WTC11 (cell line): ENCODE measurements at places on chromosomes 7 and 10.
A peak's percentile ranks its signal among the peaks of the same experiment; 100 is the strongest.

DNA sequence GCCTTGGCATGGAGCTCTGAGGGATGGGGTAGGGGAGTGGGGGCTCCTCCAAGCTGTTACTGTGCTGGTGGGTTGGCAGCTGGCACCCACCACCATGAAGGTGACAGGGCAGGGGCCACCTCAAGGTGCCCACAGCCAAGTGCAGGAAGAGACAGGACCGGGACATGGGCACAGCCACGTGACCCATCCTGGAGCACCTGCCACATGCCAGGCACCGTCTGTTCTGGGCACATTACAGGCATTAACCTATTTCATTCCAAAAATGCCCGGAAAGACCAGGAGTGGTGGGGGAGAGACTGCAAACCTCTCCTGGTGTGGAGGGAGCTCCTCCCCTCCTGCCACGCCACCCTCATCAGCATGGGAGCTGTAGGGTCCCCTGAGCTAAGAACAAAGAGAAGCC is 56.7 kb downstream of the CAMK2B start:
- DNase-seq, result no peak

DNA sequence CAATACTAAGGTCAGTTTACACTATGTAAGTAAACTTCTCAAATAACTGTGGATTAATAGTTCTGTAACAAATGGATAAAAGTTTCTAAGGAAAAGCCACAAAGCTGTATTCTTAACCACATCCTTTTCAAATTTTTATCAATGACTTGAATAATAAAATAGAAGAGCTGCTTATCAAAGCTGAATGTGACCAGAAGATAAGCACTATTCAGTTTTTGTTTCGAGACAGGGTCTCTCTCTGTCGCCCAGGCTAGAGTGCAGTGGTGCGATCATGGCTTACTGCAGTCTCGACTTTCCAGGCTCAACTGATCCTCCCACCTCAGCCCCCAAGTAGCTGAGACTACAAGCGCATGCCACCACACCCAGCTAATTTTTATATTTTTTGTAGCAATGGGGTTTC is 17.0 kb downstream of the UPF2 start:
- DNase-seq, result no peak

GRCh38 chr7:96080027-96080426 is 241.9 kb downstream of the SLC25A13 start:
- no peak for DNase-seq

DNA sequence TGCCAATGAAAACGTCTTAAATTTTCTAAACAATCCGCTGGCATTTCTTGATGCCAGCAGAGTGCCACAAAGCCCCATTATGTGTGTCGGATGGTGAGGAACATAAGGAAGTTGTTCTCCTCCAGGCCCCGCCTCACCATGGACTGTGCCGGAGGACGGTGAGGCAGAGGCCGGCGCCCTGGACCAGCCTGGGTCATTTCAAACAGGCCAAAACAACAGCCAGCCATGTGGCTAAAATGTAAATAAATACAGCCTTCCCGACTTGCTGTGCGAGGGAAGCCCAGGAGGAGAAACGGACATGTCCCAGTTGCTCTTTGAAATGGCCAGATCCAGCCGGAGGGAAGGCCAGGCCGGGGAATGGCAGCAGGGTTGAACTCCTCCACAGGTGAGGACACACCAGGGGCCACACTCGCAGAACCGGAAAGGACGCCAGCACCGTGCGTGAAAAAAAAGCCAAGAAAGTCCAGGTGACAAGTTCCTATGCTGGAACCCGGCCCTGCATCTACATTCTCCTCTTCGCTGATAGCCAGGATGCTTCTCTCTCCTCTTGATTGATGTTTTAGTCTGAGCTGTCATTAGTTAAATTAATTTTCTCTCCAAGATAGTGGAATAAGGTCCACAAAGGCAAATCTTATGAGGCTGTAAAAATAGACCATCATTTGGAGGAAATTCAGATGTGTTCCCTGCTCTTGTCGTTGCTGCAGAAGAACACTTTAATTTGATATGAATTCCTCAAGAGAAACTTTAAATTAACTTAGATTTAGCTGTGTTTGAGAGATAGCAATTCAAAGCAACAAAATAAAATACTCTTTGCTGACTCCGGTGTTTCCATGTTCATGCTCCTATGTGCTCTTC is 64.6 kb downstream of the EBF3 start:
- no peak for DNase-seq

- DNase-seq, result no peak
Observed at GRCh38 chr7:44637788-44638594, 31.6 kb downstream of the OGDH start.

DNA sequence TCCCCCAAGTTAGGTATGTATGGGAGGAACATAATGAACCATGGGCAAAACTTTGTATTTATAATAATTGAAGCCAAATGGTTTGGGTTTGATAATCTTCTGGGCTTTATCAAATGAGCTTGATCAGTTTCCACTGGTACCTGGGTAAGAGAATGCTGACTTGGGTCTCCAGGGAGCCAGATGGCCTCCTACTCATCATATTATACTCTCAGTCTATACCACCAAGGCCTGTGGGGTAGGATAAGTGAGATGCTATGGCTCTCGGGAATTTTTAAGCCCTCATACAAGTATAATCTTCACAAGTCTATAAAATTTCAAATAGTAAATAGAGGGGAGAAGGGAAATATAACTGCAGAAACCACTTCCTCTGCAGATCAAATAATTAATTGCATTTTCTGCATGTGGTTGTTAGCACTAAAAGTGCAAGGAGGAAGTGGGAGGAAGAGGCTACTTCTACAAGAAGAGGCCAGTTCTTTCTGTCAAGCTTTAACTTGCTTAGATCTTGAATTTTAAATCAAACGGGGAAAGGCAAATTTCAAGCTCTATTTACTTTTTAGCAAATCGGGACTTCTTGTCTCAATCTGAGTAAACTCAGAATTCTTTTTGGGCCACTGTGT is 349.0 kb downstream of the SORCS1 start:
- DNase-seq, result no peak

DNA sequence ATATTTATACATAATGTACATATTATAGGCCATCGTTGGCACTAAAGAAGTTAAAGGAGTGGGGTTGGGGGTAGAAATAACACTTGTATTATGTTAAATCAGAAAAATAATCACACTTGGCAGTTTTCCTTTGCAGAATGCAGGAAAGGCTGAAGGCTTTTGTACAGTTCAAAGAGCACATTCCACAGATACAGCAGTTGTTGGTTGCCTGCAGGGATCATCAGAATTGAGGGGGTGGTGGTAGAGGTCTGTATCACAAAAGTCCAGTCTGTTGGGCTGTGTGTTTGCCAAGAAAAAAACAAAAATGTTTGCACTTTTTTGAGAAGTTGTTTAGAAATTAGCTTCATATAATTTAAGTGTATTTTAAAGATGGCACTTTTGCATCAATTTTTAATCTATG is 231.8 kb upstream of the FOXP2 start:
- DNase-seq, result no peak

- no peak for DNase-seq
Observed at GRCh38 chr7:16524332-16524731, 2.3 kb upstream of the LRRC72 start.

DNA sequence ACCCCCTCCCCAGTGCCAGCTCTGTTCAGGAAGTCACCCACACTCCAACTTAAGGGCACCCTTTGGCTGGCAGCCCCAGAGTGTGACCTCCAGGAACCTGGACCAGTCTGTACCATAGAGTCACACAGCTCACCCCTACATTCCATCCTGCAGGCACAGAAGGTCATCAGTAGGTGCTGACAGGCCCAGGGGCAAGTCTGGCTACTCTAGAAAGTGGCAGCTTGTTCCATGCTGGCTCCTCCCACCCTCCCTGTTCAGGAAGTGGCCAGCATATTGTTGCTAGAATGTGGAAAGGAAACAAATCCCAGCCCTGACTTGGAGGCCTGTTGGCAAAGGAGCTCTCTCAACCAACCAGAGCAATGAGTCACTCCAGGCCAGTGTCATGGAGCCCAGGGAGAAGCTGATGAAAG is 3.2 kb upstream of the NCOA4 start:
- DNase-seq, result no peak

DNA sequence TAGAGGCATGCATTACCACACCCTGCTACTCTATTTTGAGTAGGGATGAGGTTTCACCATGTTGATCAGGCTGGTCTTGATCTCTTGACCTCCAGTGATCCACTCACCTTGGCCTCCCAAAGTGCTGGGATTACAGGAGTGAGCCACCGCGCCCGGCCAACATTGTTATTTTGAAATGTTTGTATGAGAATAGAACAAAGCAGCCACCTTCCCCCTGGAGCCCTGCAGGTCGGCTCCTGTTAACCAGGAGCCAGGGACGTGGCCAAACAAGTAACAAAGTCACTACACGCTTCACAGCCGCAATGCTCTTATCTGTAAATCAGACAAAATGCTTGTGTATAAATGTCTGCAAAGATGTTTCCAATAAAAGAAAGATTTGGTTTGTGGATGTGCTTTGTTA is 295.4 kb downstream of the CNTNAP2 start:
- DNase-seq, result peak; percentile 27

GRCh38 chr7:1779445-1779844 is 109.4 kb downstream of the ELFN1 start:
- DNase-seq, result no peak

DNA sequence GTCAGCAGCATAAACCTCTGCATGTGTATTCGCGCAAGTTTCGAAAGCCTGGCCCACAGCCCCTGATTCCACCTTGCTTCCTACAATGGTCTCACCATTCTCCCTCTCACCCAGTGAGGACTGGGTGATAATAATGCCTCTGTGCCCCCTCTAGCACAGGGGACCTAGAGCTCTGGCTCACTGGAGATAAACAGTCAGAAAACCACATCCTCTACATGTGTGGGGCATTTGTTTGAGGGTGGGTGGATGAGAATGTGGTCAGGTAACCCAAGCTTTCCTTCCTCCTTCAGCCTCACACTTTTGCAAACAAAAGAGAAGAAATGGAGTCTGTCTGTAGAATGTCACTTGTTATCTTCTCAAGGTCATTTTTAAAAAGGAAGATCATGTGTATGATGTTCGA is 373.5 kb downstream of the KCNMA1 start:
- DNase-seq, result no peak

- DNase-seq, result no peak
Observed at GRCh38 chr7:92295391-92295790, 49.6 kb downstream of the ANKIB1 start.

DNA sequence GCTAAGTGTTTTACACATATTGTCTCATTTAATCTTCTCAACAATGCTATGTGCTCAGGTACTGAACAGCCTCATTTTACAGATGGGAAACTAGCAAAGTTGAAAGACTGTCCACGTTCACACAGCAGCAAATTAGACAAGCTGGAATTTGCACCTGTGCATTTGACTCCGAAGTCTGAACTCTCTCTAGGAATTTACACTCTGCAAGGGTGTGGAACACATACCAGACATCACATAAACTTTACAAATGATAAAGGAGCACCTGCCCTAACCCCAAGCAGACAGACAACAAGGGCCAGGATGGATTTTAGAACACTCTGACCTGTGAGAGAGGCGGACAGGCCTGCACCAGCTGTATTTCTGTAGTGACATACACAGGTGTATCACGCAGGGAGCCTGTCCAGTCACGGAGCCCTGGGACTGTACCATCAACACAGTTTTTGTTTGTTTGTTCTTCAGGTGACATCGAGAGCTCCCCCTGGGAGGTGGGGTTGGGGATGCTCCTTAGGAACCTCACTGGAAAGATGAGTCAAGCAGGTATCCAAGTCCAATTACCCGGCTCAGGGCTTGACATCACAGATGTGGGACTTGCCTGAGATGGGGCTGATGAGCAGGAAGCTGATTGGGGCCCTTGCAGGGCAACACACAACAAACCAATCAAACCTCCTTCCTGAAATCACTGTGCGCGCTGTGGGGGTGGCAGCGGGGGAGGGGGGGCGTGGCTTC is 31.0 kb downstream of the MKI67 start:
- DNase-seq, result no peak

GRCh38 chr10:34677591-34677990 is 137.5 kb downstream of the PARD3 start:
- no peak for DNase-seq

- no peak for DNase-seq
Observed at GRCh38 chr7:71517940-71518699, 386.2 kb downstream of the GALNT17 start.

- DNase-seq, result peak; percentile 15
Observed at GRCh38 chr7:87475359-87476178, at the start of gene ABCB4. Gene ABCB4 (minus strand): TSS chr7:87475680. CDS start chr7:87475465, 215 bp downstream.

- DNase-seq, result no peak
Observed at GRCh38 chr10:82149674-82150073, 274.7 kb downstream of the NRG3 start.

GRCh38 chr7:1503390-1503789 is 799 bp downstream of the INTS1 start:
- DNase-seq, result no peak

- no peak for DNase-seq
Observed at GRCh38 chr7:98866765-98867164, 3.0 kb downstream of the TMEM130 start.

- no peak for DNase-seq
Observed at GRCh38 chr10:44993226-44993921, 7.3 kb upstream of the ZNF22 start.

- DNase-seq, result no peak
Observed at GRCh38 chr7:151552352-151553028, 32.8 kb upstream of the RHEB start.

DNA sequence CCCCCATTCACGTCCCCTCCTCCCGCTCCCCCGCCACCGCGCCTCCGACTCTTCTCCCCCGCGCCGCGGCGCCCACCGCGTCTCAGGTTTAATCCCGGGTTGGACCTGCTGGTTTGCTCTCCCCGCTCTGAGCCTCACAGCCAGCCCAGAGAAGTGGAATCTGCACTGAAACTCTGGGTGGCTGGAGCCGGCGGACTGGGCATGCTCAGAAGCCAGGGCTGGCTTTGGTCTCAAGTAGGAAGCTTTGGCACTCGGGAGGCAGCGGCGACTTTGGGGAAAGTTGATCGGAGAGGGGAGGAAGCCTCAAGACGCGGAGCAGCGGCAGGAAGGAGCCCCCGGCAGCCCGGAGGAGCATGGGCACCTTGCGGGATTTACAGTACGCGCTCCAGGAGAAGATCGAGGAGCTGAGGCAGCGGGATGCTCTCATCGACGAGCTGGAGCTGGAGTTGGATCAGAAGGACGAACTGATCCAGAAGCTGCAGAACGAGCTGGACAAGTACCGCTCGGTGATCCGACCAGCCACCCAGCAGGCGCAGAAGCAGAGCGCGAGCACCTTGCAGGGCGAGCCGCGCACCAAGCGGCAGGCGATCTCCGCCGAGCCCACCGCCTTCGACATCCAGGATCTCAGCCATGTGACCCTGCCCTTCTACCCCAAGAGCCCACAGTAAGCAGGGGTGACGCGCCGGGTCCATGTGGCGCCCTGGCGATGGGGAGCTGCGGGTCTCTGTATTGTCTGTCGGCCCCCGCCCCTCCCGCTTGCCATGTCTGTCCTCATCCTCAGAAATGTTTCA is at the start of gene PRKG1:
Gene PRKG1 (plus strand): TSS at position 250 of the 791 bp plus-strand sequence.
- DNase-seq, result peak; percentile 81

GRCh38 chr10:20004087-20004523 is 187.9 kb downstream of the PLXDC2 start:
- no peak for DNase-seq

DNA sequence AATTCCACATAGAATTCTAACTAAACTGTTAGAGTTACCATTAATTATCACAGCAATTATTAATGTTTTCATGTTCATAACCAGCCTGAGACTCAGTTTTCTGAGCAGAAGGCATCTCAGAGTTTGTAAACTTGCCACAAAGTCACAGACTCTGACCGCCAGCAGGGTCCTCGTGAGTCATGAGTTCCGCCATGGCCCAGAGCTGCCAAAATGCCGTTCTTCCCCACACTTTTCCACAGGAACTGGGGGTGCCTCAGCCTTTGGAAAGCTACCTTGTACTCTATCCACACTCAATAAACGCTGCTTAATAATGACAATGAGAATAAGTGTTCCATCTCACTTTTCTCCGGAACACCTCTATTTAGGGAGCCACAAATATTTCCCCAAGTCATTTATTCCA is 22.1 kb upstream of the INHBA start:
- no peak for DNase-seq
